ENCODE measurements at places on chromosomes 5 and 9.

DNA sequence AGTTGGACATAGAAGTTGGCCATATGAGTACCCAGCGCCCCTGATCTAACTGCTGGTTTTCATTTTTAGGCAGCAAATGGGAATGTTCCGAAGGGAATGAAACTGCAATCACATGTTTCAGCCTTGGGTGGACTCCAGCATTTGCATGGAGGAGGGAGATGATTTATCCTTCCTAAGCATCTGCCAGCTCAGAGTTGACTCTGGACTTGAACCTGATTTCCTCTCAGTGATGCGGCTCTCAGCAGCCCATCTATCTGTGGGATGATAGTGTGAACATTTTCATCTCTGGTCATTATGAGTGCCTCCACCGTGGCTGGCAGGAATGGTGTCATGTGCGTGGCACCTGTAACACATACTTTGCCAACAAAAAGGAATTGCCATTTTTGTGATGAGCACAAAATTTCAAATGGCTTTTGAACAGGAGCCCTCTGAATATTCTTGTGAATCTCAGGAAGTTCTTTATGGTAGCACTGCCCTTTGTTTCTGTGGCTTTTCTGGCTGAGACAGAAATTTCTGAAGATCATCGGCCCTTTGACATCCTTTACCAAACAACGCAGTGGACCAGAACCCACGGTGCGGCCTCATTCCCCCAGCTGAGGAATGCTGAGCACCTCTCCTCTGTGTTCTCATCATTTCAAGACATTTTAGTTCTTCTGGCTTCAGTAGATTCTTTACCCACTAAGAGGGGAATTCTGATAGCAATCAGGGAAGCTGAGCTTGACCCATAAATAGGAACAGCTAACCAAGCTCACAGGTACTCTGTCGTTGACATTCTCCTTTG is 28.5 kb downstream of the FUBP3 start:
- no peak for DNase-seq

- no peak for DNase-seq
These were observed 126.8 kb downstream of the EHMT1 start for GRCh38 chr9:137745541-137745991.

GRCh38 chr5:156149213-156149612 is 177.8 kb upstream of the SGCD start:
- DNase-seq = no peak

GRCh38 chr9:70389621-70390266 is 24.7 kb downstream of the KLF9 start:
- DNase-seq = no peak

- DNase-seq = no peak
These were observed 20.3 kb downstream of the C5orf63 start for GRCh38 chr5:127053049-127053448.

DNA sequence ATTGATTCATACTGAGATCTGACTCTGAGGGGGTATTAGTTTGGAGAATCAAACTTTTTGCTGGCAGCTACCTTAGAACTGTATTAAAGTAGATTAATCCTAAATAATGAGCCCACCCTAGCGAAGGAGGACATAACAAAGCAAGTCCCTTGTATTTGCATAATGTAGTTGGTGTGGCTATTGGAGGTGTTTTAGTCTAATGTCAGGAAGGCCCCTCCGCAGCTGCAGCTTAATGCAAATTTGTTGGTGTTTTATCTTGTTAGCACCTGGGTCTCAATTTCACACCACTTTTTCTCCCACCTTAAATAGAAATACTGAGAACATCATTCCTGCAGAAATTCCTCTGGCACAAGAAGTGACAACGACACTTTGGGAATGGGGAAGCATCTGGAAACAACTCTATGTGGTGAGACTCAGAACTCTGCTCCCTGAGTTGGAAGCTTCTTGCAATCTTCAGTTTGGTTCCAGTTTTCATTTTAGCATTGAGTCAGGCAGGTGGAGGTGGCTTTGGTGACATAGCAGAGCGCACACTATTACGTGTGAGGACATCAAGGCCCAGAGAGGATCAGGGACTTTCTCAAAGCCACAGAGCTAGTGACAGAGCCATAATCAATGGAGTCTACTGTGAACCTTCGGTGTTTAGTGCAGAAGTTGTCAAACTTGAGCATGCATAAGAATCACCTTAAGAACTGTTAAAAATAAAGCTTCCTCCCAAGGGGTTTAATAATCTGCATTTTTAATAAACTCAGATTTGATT is 33.9 kb downstream of the DOCK2 start:
- DNase-seq = no peak

DNA sequence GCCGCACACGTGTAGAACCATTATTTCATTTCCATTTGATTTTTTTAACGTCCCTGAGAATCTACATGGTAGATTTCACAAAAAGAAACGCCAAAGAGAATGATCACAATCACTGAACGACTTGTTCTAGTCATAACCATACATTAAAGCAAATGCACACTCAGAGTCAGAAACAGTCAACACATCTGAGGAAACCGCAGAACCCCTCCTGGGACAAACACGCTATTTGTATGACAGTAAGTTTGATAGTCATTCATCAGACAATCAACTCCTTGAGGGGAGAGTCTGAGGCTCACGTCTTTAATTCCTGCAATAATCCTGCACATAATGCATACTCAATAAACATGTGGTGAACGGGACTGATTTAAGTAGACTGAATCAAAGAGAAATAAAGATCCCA is 129.2 kb downstream of the MED27 start:
- DNase-seq = no peak

GRCh38 chr9:85246541-85246940 is 495.2 kb downstream of the AGTPBP1 start:
- DNase-seq = no peak

DNA sequence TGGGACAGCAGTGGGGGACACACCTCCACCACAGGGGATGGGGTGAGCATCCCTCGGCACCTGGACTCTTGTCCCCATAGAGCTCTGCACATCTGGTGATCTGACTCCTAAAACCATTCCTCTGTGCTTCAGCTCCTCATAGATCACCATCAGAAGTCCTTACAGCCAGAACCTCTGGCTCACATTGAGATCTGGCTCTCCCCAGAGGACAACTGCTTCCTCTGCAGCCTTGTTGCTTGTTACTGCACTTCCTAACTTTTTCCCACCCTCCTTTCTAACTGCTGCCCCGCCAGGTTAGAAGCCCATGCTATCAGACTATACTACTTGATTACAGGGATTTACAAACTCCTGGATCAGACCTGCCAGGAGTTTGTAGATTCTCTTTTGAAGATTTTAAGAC is 64.5 kb downstream of the ARSB start:
- no peak for DNase-seq

DNA sequence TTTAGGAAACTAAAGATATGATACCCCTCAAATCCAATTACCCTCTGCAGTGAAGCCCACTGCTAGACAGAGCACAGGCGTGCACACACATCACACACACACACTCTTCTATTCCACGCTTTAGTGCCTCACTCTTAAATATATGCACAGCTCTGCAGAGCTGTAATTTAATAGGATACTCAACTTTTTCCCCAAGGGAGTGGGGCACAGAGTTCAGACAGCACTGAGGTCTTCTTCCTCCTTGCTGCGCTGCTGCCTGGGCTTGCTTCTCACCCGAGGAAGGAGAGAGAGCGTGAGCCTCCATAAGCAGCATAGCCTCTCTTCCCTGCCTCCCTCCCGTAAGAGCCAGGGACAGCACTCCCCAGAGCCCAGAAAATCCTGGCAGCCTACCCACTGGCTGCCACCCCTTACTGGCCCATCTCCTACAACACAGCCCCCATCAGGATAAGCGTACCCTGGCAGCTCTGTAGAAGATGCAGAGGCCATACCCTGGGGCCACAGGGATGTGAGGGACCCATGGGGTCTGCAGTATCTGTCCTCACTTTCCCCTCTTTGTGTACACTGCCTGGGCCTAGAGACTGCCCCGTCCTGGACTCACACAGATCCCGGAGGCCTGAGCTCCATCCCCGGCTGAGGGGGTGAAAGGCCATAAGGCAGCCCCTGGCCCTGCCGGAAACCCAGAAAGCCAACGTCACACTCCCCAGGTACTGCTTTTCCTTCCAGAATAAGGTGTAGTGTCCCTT is 102.1 kb downstream of the C5orf15 start:
- DNase-seq = no peak

DNA sequence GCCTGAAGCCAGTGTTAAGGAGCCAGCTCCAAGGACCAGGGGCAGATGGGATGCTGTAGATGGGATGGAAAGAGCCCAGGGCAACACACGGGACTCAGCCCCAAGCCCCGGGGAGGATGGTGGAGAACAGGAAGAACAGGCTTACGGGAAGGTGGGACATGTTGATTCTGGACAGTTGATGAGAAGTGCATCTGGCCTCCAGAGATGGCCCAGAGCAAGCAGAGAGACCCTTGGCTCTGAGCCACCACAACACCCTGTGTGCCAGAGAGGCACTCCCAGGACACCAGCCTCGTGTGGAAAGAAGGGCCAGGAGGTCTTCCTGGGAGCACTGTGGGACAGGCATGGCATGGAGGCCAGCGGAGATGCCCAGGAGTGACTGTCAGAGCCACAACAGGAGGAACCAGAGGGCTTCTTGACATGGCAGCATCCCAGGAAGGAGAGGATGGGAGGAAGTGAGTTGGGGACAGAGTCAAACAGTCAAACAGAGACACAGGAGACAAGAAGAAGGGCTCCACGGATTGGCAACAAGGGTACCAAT is 156.3 kb upstream of the MVB12B start:
- DNase-seq = no peak

GRCh38 chr5:126938466-126938865 is 91.9 kb downstream of the MARCHF3 start:
- no peak for DNase-seq

- DNase-seq = no peak
These were observed 65.3 kb upstream of the MYO10 start for GRCh38 chr5:17001428-17001827.

GRCh38 chr9:92942688-92943616 is 4.4 kb upstream of the FGD3 start:
- DNase-seq = no peak

- DNase-seq = no peak
These were observed 66.0 kb upstream of the FCN1 start for GRCh38 chr9:134983506-134984371.

- DNase-seq = no peak
These were observed 1.0 kb upstream of the PTBP3 start for GRCh38 chr9:112334432-112334841.

- DNase-seq = no peak
These were observed 159.9 kb downstream of the CSNK1G3 start for GRCh38 chr5:123671711-123672456.

- DNase-seq = no peak
These were observed 9.6 kb downstream of the CSF2 start for GRCh38 chr5:132083071-132083678.

- DNase-seq = no peak
These were observed 72.9 kb upstream of the PAM start for GRCh38 chr5:102682101-102682647.

Data from activated CD8-positive, alpha-beta memory T cell treated with anti-CD3 and anti-CD28 coated beads for 4 hours (primary cell).